ENCODE measurements at places on chromosomes 12 and 14.

GRCh38 chr12:130525384-130526172, 187.9 kb downstream of the PIWIL1 start:
- DNase-seq, result no peak

DNA sequence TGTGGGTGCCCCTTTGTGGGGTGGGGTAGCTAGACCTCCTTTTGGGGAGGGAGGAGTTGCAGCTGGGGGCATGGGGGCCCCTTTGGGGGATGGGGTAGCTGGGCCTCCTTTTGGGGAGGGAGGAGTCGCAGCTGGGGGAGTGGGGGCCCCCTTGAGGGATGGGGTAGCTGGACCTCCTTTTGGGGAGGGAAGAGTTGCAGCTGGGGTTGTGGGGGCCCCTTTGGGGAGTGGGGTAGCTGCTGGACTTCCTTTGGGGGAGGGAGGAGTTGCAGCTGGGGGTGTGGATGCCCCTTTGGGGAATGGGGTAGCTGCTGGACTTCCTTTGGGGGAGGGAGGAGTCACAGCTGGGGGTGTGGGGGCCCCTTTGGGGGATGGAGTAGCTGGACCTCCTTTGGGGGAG, 7.0 kb downstream of the NACA start:
- DNase-seq, result no peak

DNA sequence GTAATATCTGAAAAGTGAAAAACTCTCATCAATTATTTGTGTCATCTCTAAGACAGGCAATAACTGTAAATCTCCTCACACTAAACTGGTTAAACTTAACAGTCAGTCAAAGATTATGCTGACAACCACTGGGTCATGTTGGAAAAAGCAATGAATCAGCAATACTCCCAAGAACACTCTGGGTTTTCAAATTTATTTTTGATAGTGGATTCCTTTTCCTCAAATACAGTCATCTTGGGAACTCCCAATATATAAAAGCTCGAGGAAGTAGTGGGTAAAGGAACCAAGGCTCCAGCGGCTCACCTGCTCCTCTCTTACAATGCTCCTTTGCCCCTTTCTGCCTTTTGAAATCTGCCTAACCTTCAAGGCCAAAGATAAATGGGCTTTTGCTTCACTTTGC, 70.0 kb downstream of the ARMH4 start:
- DNase-seq, result no peak

GRCh38 chr12:130014485-130014807, 110.6 kb upstream of the TMEM132D start:
- DNase-seq, result no peak

DNA sequence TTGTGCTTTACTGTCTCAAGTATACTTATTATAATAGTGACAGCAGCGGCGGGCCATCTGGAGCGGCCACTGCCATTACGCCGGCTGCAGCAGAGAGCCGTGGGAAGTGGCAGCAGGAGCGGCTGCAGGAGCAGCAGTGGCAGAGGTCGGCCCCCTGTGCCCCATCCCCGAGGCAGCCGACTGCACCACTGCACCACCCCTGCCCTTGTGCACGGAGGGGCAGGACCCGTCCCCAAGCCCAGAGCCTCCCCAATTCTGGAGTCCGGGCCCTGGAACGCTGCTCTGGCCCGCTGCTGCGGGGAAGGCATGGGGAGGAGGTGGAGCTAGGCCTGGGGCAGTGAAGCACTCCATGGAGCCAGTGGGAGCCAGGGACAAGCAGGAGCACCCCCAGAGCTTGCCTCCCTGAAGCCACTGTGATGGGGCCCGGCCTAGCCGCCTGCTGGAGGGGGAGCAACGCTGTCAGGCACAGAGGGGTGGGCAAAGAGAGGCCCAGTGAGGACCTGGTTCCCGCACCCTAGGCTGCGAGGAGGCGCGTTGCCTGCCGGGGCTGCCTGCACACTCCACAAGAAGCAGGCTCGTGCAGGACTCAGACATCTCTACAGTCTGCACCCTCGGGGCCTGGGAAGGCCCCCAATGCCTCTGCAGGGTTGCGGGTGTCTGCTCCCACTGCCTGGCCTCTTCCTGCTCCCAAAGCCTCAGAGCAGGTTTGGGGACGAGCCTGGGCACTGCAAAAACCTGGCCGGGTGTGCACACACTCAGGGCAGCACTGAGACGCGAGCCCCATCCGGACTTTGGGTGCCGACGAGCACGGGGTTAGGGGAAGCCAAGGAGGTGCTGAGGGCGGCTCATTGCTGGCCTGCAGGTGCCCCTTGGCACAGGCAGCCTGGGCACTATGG, 74.2 kb upstream of the RASSF8 start:
- no peak for DNase-seq
